ENCODE measurements at places on chromosomes 6 and 20.

DNA sequence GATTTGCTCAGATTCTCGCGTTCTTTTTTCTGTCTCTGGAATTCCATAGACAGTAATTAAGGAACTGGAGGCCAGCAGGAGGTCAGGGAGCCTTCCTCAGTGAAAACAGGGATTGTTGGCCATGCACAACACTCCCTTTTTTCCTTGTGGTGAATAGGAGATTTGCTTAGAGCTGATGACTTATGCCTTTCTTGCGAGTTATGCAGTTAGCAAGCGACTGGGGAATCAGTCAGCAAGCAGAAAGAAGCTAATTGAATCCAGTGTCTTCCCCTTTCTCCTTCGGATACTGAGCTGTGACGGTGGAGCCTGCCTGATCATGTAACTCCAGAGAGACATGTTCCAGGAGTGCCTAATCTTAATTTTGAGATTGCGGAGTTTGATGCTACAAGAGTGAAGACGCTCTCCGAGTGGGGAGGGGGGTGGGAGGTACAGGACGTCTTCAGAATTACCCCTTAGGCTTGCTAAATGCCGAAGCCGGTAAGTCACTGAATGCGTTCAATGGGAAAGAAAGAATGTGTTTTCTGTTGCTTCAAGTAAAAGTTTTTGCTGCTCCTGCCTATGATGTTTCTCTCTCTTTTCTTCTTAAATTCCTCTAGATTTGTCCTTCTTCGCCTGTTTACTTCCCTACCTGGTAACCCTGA lies 165.9 kb downstream of the SASH1 start:
- no peak for DNase-seq

DNA sequence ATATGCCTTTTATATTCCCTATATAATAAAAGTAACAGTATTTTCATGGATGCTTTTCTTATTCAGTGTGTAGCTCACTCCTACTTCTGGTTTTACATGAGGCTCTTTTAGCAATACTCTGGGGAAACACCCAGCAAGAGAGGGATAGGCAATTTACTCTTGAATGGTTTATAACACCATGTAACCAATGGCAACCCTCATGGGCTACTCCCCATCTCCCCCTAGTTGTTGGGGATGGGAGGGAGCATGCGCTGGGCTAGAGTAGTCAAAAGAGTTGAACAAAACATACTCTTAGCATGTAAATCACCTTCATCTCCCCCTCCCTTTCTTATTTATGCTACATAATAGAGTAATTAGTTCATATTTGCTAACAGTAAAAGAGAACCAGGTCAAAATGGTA lies 140.1 kb upstream of the LRFN2 start:
- no peak for DNase-seq

DNA sequence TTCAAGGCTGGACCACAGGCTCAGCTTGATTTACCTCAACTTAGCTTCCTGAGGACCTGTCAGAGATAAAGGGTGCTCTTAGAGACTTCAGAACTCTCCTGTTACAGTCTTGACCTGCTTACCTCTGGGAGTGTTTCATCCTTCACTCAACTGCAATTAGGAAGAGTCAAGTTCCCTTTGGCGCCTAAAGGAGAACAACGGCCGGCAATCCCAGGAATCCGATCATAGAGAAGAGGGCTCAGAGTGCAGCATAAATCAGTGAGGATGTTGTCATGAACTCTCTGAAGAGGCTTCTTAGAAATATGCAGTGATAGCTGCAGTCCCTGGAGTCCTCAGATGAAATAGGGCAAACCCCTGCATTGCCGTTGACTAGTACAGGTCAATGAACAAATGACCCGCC lies 36.4 kb downstream of the LYRM2 start:
- DNase-seq: no peak

- DNase-seq: no peak
Observed at GRCh38 chr6:108587258-108588059, 26.7 kb downstream of the FOXO3 start.

- no peak for DNase-seq
Observed at GRCh38 chr6:169949511-169950097, 198.2 kb downstream of the ERMARD start.

DNA sequence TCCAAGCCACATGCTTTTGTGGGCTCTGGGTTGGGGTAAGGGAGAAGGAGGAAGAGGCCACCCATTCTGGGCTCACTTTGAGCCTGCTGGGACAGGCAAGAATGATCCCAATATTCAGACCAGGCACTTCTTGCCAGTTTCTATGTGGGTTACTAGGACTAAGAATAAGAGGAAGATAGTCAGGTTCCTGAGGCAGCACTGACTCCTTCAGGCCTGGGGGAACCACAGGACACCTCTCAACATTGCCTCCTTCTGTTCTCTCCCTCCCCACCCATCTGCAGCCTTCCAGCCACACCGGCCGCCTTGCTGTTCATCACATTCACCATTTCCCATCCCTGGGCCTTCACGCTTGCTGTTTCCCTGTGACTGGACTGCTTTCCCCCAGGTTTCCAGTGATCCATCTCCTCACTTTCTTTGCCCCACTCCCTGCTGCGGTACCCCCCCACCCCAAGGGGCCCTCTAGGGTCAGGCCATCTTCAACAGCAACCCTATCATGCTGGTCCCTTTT lies 69.2 kb upstream of the SIRPA start:
- DNase-seq: no peak

Data from NCI-H2081 treated with DMSO at 0.1 percent for 48 hours (cell line).